ENCODE measurements at places on chromosomes 12 and 14. TPM values are rescaled to one million over a fixed set of nuclear protein-coding genes. Genes with fewer than 3 reads are reported as not detected.
A peak's percentile ranks its signal among the peaks of the same experiment; 100 is the strongest.

GRCh38 chr12:123067654-123068053, 83.2 kb downstream of the PITPNM2 start:
- DNase-seq: no peak

GRCh38 chr14:95340201-95340697, 20.5 kb upstream of the CLMN start:
- no peak for DNase-seq

DNA sequence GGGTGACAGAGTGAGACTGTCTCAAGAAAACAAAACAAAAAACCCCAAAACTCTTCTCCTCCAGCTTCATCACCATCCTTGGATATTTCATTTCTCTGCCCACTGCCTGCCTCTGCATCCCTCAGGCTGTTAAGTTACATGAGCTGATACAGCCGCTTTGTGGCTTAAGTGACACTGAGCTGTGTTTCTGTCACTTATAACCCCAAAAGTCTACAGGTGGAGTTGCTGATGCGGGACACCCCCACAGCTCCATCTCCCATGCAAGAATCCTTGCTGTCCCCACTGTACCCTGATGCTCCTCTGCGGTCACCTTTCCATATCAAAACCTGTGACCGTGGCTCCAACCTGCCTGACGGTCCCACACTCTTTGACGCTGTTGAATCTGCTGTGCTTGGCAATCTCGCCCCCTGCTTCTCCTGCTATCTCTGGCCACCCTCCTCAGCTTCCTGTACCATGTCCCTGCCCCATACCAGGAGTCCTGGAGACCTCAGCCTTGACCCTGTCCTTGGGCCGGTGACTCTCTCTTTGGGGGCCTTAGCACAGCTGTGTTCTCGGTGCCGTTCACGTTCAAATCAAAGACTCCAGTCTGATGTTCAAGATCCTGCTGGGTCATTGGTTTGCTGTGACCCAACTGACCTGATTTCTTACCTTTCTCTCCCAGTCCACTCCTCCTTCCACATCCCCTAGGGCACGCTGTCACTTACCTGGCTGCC, 20.3 kb downstream of the HVCN1 start:
- no peak for DNase-seq

- no peak for DNase-seq
Measured at GRCh38 chr14:63726499-63726898, 1.4 kb downstream of the SGPP1 start.

DNA sequence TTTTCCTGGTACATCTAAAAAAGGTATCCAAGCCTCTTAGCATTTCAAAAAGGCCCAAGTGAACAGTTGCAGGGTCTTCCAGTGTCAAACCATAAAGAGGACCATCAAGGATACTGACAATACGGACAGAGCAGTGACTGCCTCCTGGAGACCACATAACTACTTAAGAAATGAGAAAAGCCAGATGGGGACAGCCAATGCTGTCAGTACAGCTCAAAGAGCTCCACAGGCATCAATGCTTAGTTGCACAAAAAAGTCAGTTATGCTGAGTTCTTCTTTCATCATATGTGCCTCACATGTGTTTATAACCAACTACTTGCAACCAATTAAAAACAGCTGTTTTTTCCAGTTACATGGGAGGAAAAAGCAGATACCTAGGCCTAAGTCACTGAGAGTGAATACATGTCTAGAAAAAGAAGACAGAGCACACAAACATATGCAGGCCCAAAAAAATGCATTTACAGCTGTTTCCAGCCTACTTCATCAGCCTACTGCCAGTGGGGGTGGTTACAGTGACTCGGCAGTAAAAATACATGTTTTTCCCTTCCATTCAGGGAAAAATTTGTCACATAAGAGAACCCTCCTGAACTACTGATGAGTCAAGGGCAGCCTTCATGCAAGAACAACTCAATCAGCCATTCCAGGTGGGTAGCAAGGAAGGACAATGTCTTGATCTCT, 84.0 kb downstream of the DCAF5 start:
- DNase-seq: peak; percentile 49

DNA sequence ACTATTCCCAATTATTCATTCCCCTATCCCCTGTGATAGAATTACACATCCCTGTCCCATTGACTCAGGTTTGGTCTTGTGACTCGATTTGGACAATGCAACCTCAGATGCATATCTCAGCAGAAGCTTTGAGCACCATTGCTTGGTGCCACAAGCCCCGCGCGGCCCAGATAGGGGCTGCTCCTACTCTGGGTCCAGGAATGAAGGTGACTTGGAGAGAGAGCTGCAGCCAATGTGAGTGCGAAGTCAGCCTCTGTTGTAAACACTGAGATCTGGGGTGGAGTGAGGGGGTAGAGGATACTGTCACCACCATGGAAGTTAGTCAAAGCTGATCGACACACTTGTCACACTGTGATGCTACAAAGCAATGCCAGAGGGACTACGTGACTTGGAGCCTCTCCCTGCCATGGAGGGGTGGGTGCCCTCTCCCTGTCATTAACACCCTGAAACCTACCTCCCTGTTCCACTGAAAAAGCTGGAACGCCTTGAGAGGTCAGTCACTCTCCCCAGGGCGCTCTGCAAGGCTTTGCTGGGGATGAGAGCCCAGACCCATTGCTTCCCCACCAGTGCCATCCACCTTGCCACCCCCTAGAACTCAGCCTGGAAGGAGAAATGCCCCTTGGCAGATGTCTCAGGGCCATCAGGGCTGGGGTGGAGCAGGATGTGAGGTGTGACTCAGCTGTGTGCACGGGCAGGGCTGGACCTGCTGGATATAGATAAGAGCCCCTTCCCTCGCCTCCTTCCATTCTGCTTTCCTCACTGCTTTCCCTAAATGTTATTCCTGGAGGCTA, 6.6 kb upstream of the PLEK2 start:
- no peak for DNase-seq

C12orf54 gene
- total RNA-seq: not detected

ING4 gene
- total RNA-seq: 23.2 TPM
